ENCODE measurements at places on chromosomes 1 and 21.

GRCh38 chr1:179707406-179707805 lies 35.7 kb upstream of the FAM163A start:
- DNase-seq = no peak

DNA sequence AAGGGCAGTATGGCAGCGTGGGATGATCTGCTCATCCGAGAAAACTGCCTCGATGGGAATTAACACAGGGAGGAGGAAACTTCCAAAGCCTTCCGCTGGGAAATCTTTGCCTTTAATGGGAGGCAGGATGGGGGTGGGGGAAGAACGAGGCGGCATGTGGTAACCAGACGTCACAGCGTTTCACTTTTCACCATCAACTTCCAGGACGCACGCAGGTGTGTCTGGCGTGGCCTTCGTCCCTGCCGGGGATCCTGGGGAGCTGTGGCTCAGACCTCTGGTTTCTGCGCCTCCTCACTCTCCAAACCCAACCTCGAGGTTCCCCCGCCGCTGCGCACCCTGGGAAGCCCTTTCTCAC lies 282 bp downstream of the RSPH1 start:
- peak; percentile 27 for DNase-seq

DNA sequence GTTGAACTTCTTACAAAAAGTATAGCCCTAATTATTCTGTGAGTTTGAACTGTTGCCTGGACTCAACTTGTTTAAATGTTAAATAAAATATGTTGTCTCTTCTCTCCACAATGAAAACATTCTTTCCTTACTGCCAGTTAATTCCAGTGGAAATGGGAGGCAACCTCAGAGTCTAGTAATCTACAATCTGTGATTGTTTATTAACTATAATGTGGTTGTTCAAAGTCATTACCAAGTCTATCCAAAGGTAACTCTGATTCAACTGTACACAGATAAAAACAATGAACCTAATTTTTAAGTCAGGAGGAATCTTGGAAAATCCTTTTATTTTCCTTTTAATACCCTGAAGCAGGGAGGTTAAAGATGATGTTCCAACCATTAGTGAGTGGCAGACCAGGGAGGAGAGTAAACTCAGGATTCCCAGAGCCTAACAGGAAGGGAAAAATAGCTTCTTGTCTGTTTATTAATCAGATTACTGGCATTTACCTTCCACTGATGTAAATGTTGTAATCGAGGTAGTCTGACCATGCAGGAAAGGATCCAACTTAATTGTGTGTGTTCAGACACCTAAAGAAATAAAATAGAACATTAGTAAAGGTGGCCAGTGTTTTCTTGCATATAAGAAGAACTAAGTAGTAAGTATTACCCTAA lies 57.1 kb upstream of the TBX15 start:
- no peak for DNase-seq

DNA sequence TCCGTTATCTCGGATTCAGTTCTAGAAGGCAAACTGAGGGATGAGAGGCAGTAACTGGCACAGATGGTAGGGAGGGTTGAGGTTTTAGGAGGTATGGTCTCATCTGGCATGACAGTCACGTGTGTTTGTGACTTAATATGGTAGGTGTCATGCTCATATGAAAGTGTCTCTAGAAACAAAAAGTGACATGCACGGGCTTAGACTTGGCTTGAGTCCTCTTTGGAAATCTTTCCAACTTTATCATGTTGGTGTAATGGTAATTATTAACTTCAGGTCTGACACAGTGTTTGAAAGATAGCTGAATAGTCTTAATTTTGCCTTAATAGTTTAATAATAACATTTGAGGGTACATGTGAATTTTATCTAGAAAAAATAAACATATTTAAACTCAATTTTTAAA lies 218.1 kb downstream of the FMN2 start:
- DNase-seq = no peak

GRCh38 chr1:101081496-101082488 lies 56.2 kb upstream of the DPH5 start:
- no peak for DNase-seq

DNA sequence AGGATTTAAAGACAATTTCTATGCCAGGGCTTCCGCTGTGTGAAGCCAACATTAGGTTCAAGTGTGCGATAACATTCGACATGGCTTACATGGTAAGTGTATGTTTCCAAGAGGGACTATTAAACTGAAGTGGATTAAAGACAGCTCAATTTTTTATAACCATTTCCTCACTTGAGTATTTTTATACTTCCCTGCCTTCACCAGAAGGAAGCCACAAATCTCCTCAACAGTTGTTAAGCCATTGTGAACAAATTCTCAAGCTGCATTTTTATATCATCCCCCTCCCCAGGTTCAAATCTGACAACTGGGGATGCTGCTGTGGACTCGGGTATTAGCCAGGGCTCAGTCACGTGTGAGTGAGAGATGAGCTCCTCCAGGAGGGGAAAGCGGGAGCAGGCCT lies 116.3 kb downstream of the RHOU start:
- DNase-seq = no peak

DNA sequence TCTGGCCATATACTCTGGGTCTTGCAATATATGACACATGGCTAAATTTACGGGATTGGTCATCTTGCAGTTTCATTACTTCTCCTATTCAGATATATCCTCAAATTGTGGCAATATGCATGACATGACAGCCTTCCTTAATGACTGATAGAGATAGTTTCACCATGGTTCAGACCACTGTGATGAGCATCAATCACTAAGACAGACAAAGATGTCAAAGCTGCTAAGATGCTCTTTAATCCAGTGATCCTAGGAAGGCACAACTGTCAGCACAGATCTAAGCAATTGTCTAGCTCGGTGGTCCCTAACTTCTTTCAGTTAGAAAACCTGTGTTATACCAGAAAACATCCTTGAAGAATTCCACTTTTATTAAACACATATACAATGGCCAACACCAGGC lies 70.9 kb upstream of the ADGRL2 start:
- no peak for DNase-seq

- DNase-seq = no peak
Observed at GRCh38 chr1:163197022-163197421, 5.7 kb downstream of the RGS5 start.

- DNase-seq = no peak
Observed at GRCh38 chr1:231986631-231987336, 360.2 kb downstream of the DISC1 start.

DNA sequence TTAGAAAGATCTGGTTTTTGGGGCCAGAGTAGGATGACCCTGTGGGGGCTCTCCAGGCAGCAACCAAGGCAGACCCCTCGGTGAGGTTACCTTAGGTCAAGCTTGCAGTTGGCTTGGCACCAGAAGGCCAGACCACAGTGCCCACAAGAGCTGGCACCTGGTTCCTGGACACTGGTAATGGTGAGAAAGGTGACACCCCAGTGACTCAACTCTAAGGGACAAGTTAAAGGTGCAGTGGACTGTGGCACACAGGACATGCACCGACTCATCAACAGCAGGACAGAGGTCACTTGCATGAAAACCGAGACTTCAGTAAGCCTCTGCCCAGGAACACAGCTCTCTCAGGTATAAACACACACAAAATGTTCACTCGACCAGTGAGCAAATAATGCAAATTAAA lies 6.7 kb downstream of the LRRC38 start:
- DNase-seq = no peak

GRCh38 chr1:36784147-36784859 lies 250.0 kb downstream of the GRIK3 start:
- DNase-seq = no peak
